Liver (tissue), 10 donors: ENCODE measurements at places on chromosomes 7 and 10. TPM values are rescaled to one million over a fixed set of nuclear protein-coding genes. Genes with fewer than 3 reads are reported as not detected.

- H3K27ac ChIP-seq: no peak overlapping the region
- H3K4me3 ChIP-seq: no peak overlapping the region
- no peak for DNase-seq
- H3K4me1 ChIP-seq: no peaks in the 10 kb centered on the region
- no peaks in the 10 kb centered on the region for H3K36me3 ChIP-seq
Observed at GRCh38 chr7:41875513-41875912, 172.6 kb upstream of the INHBA start.

AEBP1 gene
- 3.8 TPM for polyA plus RNA-seq

- H3K4me3 ChIP-seq: no peak overlapping the region
- no peak for DNase-seq
- no peaks in the 10 kb centered on the region for H3K36me3 ChIP-seq
- no peaks in the 10 kb centered on the region for H3K27me3 ChIP-seq
- no peaks in the 10 kb centered on the region for H3K4me1 ChIP-seq
Observed at GRCh38 chr10:62456611-62457101, 82.5 kb downstream of the ZNF365 start.

EBLN1 gene
- polyA plus RNA-seq: not detected

GPR146 gene
- polyA plus RNA-seq: 25.4 TPM
